Activated CD8-positive, alpha-beta memory T cell treated with anti-CD3 and anti-CD28 coated beads for 1 hour (primary cell): ENCODE measurements at places on chromosomes 3 and 15.

DNA sequence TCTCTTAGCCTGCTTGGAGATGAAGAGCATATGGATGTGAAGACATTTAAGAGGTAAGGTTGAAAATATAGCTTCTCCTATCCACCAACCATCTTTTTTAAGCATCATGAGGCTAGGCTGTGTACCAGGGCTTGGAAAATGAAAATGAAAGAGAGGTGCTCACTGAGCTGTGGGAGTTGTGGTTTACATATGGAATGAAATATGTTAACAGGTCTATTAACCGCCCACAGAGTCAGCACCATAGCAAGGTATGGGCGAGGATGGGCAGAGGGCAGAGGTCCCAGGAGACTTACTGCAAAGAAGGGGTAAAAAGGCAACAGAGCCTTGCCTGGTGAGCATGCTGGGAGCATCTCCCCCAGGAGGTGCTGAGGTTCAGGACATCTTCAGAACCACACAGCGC, 273.1 kb downstream of the GABRG3 start:
- no peak for DNase-seq

DNA sequence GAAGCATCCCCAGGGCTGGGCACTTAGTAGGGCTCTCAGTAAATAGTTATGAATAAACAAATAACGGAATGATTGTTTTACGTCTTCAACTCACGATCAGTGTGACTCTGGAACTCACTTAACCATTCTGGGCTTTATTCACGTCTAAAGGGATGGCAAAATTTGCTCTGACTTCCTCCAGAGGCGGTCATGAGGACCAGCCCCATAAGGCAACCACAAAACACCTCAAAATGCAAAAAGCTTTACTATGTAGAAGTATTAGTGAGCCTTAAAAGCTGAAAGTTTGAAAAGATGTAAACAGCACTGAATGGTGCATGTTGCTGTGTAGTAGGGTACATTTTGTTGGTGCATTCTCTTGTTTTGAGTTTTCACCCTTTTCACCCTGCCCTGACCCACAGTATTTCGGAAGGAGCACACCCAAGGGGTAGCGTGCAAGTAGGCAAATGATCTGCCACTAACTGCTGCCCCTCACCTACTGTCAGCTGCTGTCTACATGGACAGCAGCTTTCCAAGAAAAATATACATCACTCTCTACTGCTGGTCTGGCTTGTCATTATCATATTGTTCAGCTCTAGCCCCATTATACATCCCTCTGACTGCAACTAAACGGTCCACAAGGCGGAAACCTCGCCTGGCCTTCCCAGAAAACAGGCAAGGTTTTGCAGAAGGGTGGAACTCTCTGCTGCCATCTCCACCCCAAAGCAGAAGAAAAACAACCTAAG, 308.5 kb upstream of the PROK2 start:
- DNase-seq = no peak

DNA sequence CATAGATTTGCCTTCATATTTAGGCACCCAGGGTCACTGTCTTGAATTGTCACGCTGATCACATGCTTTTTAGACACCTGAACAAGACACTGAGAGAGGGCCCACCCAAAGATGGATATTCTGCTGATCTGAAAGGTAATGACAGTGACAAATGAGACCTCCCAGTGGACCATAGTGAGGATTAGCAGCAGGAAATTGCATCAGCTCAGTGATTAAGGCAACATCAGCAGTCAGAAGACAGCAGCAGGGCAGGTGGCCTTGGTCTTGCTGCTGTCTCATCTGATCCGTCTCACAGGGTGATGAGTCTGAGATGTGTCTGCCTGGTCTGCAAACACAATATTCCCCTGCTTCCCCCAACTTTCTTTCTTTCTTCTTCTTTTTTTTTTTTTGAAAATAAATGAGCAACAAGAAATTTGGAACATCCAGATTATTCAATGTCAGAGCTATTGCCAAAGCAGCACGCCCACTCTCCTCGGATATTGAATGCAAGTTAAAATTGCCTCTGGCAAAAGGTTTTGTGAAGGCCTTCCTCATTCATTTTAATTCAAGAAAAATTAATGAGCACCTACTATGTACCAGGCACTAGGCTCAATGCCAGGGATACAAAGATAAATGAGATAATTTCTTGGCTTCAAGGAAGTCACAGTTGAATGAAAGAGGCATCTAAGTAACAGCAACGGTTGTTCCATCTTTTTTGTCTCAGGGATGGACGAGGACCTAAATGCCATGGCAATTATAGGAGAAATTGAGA, 14.1 kb downstream of the OTOL1 start:
- DNase-seq = no peak

DNA sequence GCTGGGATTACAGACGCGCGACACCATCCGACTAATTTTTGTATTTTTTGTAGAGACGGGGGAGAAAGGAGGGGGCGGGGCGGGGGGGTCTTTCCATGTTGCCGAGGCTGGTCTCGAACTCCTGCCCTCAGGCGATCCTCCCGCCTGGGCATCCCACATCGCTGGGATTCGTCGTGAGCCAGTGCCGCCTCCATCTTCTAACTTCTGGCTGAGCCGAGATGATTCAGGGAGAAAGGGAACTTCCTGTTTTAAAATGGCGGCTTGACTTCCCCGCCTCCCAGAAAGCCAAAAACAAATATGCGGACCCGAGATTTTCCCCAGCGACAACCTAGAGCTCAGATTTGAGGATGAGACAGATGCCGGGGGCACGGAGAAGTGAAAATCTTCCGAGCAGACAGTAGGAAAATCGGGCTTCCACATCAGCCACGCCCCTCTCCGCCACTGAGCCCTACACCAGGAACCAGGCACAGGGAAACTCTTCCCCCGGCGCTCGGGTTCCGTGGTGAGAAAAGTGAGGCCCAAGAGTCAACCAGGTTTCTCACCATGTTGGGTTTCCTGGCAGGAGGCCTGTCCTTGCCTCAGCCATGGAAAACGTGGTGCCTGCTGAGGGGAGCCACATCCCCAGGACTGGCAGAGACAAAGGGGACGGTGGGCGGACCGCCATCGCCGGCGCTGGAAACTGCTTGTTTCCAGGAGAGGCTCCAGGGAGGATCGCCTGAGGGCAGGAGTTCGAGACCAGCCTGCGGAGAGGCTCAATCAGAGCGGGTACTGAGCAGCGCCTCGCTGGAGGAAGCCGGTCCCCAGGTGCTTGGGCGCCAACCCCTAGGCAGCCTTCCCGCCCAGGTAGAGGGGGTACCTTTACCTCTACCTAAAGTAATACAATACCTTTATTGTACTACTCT, 18.7 kb downstream of the CHST14 start:
- DNase-seq = no peak

DNA sequence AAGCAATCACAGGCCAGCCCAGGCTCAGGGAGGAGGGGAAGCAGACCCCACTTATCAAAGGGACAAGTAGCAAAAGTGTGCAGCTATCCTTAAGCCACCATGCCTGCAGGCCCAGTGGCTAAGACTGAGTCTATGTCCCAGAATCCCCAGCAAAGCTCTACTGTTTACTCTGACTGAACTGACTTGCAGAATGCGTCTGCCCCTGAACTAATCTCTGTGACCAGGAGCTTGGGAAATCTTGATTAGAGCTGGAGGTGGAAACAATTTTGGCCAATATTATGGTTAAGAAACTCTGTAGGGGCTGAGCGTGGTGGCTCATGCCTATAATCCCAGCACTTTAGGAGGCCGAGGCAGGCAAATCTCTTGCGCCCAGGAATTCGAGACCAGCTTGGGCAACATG, 22.6 kb downstream of the DPH3 start:
- no peak for DNase-seq

DNA sequence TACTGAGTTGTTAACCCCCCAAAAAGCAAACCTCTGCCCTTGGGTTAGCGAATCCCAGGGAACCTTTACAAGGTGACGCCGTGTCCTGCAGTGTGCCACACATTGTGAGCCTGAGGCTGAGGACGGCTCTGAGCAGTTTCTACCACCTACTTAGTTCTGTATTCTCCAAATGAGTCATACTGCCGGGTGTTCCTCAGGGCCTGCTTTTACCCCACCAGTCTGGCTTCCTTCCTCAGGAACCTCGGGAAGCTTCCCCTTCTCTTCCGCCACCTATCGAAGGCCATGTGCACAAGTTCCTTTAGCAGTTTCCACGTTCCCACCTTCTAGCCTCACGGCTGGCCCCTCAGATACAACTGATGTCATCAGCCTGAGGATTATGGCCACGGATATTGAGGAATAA, 384.0 kb upstream of the TPM1 start:
- DNase-seq = no peak

GRCh38 chr15:81264072-81264857, 59.7 kb downstream of the STARD5 start:
- DNase-seq = no peak

DNA sequence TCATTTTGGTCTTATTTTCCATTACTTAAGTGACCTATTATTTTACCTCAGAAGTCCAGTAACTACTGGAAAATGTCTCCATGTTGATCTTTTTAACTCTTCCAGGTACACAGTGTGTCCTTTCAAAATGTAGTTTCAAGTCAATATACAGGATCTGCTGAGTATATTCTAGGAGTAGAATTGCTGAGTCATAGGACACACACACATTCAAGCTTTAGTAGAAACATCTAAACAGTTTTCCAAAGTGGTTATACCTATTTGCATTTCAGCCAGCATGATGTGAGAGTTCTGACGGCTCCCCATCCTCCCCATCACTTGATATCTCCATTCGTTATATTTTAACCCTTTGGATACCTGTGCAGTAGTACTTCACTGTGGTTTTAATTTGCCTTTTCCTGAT, 271.9 kb downstream of the MCTP2 start:
- DNase-seq = no peak

GRCh38 chr3:194571491-194572142, 61.6 kb downstream of the TMEM44 start:
- DNase-seq = no peak

GRCh38 chr3:160409812-160410610, 10.6 kb downstream of the SMC4 start:
- DNase-seq = no peak

DNA sequence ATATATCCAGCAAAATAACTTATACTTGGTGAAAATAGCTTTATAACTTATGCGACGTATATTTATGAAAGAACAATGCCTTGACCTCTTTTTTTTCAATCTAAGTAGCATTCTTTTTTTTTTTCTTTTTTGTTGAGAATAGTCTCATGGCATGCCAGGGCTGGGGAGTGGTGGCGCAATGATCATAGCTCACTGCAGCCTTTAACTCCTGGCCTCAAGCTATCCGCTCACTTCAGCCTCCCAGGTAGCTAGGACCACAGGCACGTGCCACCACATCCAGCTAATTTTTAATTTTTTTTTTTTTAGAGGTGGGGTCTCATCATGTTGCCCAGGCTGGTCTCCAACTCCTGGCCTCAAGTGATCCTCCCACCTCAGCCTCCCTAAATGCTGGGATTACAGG, 43.5 kb downstream of the RAB8B start:
- DNase-seq = no peak

GRCh38 chr3:27043328-27043955, 325.7 kb downstream of the NEK10 start:
- no peak for DNase-seq

DNA sequence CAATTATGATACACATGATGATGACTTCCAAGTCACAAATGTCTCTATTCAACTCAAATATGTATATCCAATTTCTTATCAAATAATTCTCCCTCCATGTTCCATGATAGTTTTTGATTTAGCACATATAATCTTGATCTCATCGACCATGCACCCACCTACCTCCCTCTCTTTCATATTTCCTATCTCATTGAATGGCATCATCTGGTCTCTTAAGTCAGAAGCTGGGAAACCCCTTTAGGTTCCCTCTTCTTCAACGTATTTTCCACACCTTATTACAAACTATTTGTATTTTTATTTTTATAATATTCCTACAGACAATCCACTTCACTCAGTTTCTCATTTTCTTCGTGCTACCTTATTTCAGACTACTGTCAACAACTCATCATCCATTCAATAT, 56.9 kb upstream of the DPH6 start:
- no peak for DNase-seq

DNA sequence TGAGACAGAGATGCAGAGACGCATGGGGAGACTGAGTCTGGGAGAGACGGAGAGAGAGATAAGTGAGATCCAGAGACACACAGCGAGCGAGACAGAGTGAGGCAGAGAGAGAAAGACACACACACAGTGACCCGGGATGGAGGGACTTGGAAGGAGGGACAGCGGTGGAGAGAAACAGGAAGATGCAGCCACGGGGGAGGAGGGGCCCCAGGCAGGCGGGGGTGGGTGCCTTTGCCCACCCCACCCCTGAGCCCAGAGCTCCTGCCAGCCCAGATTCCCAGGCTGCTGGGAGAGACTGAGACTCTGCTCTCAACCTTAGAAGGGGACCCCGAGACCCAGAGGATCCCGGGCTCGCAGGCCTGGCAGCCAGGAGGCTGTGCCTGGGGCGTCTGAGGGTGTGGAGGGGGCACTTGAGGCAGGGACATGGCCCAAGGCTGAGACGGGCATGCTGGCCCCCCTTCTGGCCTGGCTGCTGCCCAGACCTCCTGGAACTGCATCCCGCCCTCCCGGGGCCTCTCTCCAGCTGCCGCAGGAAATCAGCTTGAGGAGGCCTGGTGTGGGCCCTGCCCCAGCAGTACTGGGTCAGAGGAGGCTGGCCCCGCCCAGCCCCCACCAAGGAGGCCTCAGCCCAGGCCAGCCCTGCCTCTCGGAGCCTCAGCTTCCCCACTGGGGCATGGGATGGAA, 18.1 kb downstream of the H1-8 start:
- DNase-seq = no peak

GRCh38 chr3:192857260-192857661, 60.4 kb downstream of the MB21D2 start:
- no peak for DNase-seq

DNA sequence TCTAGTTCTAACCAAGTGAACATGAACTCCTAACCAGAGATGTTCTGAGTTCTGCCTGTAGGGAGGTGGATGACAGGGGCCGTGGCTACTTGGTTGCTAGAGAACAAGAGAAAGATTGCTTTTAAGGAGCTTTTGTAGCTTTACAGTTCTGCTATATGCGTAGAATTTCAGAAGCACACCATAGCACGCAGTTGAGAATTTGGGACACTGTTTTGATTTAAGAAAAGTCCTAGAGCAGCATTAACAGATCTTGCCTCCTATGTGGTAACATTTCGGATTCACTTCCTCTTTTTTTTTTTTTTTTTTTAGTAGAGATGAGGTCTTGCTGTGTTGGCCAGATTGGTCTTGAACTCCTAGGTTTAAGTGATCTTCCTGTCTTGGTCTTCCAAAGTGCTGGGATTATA, 181.7 kb downstream of the TCF12 start:
- DNase-seq = no peak

DNA sequence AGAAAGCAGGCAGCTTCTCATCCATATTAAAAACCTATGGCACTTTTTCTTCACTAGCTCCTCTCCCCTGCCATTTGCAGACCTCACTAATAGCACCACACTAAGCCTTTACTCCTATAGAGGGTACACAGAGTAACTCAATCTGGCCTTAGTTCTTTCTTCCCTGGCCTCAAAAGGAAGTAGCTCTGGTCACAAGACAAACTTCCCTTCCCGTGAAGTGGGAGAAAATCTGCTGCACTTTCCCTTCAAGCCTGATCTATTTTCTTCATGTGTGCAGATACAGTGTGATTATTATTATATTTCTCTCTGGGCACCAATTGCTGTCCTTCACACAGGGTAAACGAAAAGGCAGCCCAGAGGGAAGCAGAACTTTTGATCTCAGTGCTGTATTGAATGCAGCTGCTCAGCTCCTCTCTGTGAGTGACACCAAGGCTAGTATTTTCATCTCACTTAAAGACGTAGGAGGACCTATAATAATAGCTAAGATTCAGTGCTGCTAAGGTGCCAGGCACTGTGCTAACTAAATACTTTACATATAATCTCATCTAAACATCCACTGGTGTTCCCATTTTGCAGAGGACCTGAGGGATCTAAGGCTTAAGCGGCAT, 61.9 kb upstream of the RASGRP1 start:
- no peak for DNase-seq

GRCh38 chr15:42016971-42017370, 3.9 kb downstream of the PLA2G4E start:
- DNase-seq = no peak
